B cell (primary cell): ENCODE measurements at places on chromosomes 1 and 21. TPM values are rescaled to one million over a fixed set of nuclear protein-coding genes. Genes with fewer than 3 reads are reported as not detected.

- no peak for DNase-seq
Observed at GRCh38 chr1:204466416-204467405, 27.9 kb downstream of the PIK3C2B start.

KIF17 gene
- not detected in 2 replicates for total RNA-seq

DNA sequence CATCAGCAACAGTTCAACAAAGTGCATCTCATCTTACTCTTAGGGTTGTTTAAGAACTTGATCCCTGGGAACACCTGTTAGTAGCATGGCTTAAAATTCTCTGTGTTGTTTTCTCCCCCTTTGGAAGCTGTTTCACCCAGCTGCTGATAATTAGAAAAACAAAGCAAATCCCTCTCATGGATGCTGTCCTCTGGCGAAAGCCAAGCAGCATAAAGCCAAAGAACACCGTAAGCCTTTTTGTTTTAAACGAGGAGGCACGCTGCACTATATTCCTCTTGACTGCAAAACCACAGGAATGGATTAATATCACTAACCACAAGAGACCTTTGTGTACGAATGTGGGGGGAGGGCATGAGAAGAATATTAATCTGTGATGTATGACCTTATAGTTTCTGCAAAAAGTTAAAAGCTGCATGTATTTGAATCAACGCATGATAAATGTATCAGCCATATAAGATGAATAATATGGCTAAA is 923.2 kb downstream of the LTN1 start:
- DNase-seq: no peak

- peak; percentile 37 for DNase-seq
Observed at GRCh38 chr1:198929961-198930599, 291.2 kb downstream of the PTPRC start.

- no peak for DNase-seq
Observed at GRCh38 chr1:156464335-156464734, 36.2 kb downstream of the MEF2D start.

ZSWIM5 gene
- total RNA-seq: 0.85 and 1.7 TPM in 2 replicates
